ENCODE measurements at places on chromosomes 11 and 22.

- DNase-seq, result no peak
These were observed 263.1 kb downstream of the TMEM135 start for GRCh38 chr11:87300640-87301380.

GRCh38 chr22:24359452-24360120 is 67.8 kb upstream of the ADORA2A start:
- no peak for DNase-seq

GRCh38 chr22:25750569-25751173 is 8.7 kb downstream of the MYO18B start:
- DNase-seq, result no peak

DNA sequence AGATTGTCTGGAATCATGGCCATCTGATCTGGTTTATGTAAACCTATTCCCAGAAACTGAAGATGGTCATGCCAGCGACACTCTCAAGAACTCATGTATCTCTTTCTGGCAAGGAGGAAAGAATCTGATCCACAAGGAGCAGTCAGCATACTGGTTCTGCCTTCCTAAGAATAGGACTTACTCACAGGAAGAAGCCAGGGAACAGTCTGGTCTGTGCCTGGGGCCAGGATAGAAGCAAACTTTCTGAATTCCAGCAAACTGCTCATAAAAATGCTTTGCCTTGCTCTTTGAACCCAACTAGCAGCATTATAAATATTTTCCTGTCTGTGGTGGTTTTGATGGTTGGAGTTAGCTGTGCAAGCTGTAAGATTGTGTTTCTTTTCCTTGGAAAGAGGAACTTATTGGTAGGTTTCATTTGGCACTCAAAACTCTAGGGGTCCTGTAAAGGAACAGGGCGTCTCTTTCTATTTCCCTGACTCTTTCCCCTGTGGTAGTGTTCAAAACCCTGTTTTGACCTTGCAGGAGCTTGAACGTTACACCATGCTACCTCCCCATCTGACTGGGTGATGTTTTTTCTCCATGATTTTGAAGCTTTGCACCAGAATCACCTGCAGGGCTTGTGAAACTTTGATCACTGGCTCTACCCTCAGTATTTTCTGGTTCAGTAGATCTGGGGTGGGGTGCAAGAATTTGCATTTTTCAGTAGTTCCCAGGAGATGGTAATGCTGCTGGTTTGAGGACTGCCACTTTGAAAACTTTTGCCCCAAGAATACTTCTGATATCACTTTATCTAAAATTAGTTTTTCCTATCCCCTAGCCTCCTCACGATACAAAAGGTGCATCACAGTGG is 627.8 kb upstream of the ANO5 start:
- no peak for DNase-seq

GRCh38 chr11:76670485-76671236 is at the start of gene LRRC32:
TSS of gene LRRC32 (minus strand) at chr11:76670747. CDS start at chr11:76665954, 4,793 bp downstream.
- DNase-seq, result no peak

GRCh38 chr22:45919504-45920286 is 57.3 kb downstream of the WNT7B start:
- no peak for DNase-seq

GRCh38 chr11:102307727-102308038 is 9.6 kb upstream of the BIRC3 start:
- DNase-seq, result no peak

DNA sequence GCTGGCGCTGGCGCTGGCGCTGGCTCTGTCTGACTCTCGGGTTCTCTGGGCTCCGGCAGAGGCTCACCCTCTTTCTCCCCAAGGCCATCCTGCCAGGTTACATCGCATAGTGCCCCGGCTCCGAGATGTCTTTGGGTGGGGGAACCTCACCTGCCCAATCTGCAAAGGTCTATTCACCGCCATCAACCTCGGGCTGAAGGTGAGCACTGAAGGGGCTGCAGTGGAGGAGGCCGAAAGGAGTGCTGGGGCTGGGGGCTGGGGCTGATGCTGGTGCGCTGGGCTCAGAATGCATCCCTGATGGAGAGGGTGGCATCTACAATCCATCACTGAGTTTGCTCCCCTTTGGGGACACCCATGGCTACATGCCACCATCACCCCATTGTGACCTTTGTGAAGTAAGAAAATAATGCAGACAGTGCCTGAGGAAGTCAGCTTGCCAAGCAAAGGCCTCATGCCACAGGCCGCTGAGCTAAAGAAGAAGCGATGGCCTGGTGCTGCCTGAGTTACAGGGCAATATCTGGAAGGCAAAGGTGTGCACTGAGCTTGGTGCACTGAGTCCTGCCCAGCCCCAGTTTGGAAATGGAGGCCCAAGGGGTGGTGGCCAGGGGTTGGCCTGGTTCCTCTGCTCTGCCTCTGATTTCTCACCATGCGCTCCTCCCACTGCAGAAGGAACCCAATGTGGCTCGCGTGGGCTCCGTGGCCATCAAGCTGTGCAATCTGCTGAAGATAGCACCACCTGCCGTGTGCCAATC is 620 bp downstream of the SMPD1 start:
- no peak for DNase-seq

GRCh38 chr11:37199082-37199481 is 601.0 kb upstream of the RAG2 start:
- DNase-seq, result no peak

- DNase-seq, result peak; percentile 61
These were observed 133.5 kb downstream of the RBFOX2 start for GRCh38 chr22:35894937-35895708.

GRCh38 chr22:39238966-39239505 is 5.7 kb downstream of the PDGFB start:
- no peak for DNase-seq

DNA sequence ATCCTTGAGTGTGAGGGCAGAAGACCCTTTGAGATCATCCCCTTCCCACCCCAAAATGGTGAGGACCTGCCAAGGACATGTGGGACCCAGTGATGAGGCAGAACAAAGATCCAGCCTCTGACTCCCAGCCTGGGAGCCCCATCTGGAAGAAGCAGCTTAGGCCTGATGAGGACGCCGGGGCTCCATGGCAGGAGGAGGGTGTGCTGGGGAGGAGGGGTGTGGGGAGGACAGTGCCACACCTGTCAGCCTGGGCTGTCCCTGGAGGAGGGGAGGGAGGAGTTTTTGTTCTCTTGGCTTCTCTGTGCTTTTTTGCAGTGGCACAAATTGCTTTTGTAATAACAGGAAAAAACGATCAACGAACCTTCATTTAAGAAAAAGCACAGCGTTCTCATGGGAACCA is 44.4 kb upstream of the DAGLA start:
- DNase-seq, result no peak

DNA sequence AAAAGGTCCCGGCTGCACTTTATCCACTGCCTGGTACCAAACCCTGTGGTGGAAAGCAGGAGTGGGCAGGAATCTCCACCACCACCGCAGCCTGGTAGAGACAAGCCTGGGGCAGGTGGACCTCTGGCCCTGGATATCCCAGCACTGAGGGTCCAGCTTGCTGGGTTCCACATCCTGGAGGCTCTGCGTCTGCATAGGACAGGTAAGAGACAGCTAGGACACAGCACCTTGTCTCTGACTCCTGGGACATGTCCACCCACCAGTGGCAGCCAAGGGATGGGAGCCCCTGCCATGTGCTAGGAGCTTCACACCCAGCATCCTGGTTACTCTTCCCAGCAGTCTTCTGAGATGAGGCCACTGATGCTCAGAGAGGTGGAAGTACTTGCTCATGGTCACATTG is 105.5 kb downstream of the MYO18B start:
- DNase-seq, result no peak

GRCh38 chr11:59918480-59918879 is 19.8 kb upstream of the OOSP1 start:
- no peak for DNase-seq

GRCh38 chr22:45088576-45088975 is 75.1 kb upstream of the NUP50 start:
- no peak for DNase-seq

GRCh38 chr11:12667646-12668045 is 6.6 kb upstream of the TEAD1 start:
- no peak for DNase-seq

GRCh38 chr11:567629-568292 is 7.0 kb downstream of the RASSF7 start:
- no peak for DNase-seq
